Stimulated activated CD8-positive, alpha-beta memory T cell treated with anti-CD3 and anti-CD28 coated beads, Interleukin-4, amount 100 ng/mL, for 4 hours (primary cell): ENCODE measurements at places on chromosomes 7 and 10.

GRCh38 chr10:79339266-79339665, 8.0 kb upstream of the PPIF start:
- no peak for DNase-seq

DNA sequence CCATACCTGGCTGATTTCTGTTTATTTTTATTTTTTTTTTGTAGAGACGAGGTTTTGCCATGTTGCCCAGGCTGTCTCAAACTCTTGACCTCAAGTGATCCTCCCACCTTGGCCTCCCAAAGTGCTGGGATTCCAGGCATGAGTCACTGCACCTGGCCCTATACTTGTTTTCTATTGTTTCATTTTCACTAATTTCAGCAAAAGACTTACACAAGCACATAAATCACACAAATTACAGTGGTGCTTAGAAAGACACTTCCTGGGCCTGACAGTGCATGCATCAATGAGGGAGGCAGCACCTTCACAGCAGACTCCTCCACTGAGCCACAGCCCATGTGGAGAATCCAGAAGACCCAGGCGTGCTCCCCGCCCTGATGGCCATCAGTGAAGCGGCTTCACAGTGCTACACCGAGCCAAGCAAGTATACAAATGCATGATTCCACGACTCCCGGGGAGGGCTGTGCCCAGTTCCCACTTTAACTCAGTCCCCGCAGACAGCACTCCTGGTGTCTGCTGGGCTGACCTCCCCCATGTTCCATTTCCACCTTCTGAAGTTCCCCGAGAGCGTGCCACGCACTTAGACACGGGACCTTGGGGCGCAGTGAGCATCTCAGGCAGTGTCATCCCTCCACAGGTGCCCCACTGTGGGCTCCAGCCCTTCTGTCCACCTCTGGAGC, 20.6 kb downstream of the PITRM1 start:
- no peak for DNase-seq

GRCh38 chr7:153920126-153920525, 132.1 kb upstream of the DPP6 start:
- DNase-seq: no peak

- DNase-seq: no peak
Measured at GRCh38 chr7:98568891-98569290, 48.2 kb upstream of the NPTX2 start.

- DNase-seq: no peak
Measured at GRCh38 chr10:93190372-93190771, 116.7 kb downstream of the CYP26A1 start.

DNA sequence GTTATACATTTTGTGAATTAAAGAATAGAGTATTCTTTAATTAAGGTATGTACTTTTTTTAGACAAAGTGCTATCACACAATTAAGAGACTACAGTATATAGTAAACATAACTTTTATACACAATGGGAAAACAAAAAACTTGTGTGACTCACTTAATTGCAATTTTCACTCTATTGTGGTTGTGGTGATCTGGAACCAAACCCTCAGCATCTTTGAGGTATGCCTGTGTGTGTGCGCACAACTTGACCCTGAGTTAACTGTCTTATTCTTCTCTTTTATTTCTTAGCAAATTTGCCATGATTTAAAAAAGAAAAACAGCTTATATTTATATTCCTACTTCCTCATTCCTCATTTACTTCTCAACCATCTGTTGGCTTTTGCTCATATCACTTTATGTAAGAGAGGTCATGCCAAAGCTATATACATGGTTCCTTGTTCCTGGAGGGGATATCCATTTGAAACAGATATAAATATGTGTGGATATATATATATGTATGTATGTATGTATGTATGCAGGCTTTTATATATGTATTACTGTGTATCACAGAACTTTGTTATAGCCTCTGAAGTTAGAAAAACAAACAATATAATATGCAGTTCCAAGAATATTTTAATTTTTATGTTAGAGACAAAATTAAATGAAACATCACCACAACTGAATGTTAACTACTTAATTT, 259.5 kb upstream of the HGF start:
- DNase-seq: no peak

- DNase-seq: no peak
Measured at GRCh38 chr10:61981460-61981859, 80.0 kb downstream of the ARID5B start.

GRCh38 chr10:113594652-113595051, 41.8 kb downstream of the HABP2 start:
- no peak for DNase-seq
